CD4-positive, alpha-beta T cell treated with Interleukin-15 for 4 hours (primary cell): ENCODE measurements at places on chromosomes 1 and 21.

- DNase-seq, result no peak
These were observed 294.5 kb downstream of the RRAGC start for GRCh38 chr1:38565020-38565491.

DNA sequence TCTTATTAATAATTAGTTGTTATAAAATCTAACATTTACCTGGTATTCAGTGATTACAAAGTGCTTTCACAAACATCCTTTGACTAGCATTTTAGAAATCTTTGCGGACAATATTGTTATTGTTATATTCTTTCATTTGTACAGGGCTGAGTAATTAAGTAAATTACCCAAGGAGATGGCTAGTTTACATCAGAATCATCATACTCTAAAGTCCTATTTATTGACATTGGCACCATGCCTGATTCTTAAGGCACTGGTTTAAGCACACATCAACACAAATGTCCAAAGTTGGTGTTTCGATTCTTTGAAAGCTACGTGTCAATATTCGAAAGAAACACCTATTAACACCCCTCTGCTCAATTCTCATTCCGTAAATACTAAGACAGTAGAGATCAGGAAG lies 424.6 kb upstream of the CHRM3 start:
- no peak for DNase-seq

- DNase-seq, result no peak
These were observed 148.1 kb downstream of the EIF4G3 start for GRCh38 chr1:21028520-21029145.

GRCh38 chr1:21966247-21967000 lies 10.4 kb upstream of the CELA3B start:
- no peak for DNase-seq

- DNase-seq, result peak; percentile 66
These were observed 19.7 kb downstream of the CDK18 start for GRCh38 chr1:205523891-205524793.

DNA sequence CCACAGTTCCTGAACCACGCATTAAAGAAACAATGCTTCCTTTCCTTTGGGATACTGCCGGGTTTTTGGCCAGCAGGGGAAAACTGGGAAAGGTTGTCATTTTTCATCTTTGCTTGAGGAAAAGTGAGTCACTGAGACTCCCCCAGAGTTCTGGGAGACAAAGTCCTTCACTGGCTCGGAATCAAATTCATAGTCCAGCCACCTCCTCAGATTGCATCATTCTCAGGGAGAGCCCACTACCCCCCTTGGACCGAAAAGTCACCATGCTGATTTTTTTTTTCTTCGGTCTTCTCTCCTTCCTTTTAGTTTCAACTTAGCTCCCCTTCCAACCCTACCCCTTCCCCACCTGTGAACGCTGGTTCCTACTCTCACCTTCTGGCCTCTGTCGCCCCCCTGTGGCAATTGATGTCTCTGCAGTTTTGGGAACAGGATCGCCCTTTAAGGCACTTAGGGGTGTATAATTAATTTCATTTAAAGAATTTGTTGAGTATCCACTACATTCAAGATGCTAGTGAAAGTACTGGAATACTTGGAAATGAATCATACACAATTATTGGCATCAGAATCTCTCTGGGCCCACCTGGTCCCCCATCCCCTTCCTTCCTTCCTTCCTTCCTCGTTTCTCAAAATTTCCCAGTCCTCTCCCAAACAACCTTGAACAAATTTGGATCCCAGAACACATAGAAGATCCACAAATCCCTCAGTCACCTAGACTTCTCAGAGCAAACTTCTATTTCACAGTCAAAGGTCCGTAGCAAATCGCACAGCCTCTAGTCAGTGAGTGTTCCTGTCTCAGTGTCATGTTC lies 6.9 kb downstream of the ACKR1 start:
- DNase-seq, result peak; percentile 39

DNA sequence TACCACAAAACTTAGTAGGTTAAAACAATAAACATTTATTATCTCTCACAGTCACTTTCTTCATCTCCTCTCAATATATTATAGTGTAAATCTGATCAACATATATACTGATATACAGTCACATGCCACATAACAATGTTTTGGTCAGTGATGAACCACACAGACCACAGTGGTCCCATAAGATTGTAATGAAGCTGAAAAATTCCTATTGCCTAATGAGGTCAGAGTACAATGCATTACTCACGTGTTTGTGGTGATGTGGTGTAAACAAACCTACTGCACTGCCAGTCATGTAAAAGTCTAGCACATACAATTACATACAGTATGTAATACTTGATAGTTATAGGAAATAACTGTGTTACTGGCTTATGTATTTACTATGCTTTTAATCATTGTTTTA lies 30.1 kb downstream of the OLFML3 start:
- no peak for DNase-seq

GRCh38 chr1:41416552-41417334 lies 55.5 kb downstream of the FOXO6 start:
- DNase-seq, result peak; percentile 53

DNA sequence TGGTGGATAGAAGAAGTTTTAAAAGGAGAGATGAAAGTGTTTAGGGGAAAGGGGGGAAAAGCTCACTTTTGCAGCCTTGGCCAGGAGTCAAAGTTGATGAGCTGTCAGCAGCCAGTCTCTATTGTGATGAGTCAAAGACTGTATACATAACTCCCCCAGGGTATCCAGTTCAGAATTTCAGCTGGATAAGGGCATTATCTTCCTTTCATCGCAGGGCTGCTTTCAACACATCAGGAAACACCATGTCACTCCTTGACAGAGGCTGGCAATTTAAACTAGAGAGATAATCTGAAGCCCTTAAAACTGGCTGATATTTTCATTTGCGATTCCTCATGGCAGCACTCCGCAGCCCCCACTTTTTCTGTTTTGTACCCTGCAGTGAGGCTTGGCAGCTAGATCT lies 328.5 kb downstream of the TBX15 start:
- no peak for DNase-seq

DNA sequence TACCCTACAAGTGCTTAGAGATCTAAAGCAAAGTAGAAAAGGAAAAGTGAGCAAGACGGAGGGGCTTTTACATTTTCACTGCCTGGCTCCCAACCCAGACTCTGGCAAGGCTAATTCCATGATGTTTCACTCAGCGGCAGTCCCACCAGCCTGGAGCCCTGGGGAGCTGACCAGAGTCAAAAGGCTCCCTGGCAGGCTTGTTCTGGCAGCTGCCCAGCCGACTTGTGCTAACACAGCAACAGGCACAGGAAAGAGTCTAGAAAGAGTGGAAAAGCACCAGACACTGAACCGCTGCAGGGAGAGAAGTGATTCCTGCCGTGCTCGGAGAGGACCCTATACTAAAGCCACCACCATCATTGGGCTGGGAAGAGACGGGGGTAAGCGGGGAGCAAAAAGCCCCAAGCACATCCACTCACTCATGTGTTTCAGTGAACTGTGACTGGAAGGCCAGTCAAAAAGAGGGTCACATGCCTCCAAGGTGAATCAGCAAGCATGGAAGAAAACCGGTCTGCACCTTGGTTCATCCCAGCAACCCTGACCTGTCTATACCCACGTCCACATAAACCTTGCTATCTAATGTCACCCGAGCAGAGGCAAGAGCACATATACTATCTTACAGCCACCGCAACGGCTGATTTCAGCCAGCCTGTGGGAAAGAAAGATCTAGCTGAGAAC lies 8.0 kb downstream of the SMIM12 start:
- DNase-seq, result no peak

GRCh38 chr1:167064621-167065020 lies 25.6 kb downstream of the GPA33 start:
- DNase-seq, result no peak

DNA sequence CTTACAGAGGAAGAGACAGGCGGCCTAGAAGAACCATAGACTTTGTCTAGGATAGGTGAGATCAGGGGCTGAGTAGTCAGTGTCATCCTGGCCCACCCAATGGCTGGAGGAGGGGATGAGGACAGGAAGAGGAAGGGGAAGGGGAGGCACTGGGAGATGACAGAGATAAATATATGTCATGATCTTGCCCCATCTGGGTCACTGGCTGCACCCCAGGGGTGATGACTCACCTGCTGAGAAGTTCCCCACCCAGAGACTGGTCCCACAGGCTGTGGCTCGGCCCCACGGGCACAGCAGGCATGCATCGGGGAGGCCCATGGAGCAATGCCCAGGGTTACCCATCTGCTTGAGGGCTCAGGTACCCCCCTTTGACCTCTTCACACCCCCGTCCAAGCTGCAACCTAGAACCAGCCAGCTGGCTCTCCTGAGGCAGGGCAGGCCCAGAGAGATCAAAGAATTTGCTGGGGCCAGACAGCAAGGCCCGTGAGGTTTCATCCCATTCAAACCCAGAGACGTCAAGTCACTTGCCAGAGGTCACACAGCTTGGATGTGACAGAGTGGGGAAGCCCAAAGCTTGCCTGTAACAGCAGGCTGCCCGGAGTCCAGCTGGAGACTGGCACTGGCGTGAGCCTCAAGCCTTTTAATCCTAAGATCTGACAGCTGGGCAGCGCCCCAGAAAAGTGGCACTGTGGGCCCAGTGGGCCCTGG lies 34.7 kb upstream of the CASZ1 start:
- no peak for DNase-seq

DNA sequence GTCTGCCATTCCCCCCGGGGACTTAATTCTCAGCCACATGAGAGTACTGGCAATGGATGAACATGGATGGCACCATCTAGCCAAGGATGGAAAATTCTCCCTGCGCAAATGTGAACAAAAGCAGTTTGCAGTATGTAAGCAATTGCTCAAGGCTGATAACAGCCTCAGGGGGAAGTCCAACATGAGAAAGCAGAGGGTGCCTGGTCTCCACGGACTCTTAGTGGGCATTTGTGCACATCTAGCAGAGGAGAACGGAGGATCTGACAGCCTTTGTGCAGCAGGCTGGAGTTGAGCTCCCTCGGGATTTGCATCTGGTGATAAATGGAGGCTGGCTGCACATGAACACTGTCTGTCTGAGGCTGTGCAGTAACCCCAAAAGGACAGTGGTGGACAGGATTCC lies 13.9 kb upstream of the OLIG1 start:
- no peak for DNase-seq
